ENCODE measurements at places on chromosomes 5 and 9.

DNA sequence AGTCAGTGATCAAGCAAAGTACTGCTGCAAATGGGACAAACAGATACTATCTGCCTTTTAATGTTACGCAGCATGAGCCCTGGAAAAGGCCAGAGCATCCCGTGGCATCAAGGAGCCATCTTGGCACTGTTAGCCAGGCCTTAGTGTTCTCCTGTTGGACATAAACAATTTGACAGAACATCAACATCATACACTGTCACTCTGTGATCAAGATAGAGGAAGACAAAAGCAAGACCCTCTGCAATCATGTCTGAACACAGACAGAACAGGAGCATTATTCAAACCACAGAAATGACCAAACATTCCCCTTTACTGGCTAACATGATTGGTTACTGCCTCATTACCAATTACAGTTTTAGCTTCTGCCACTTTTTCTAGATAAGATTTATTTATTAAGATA, 21.2 kb upstream of the ROPN1L start:
- no peak for DNase-seq

DNA sequence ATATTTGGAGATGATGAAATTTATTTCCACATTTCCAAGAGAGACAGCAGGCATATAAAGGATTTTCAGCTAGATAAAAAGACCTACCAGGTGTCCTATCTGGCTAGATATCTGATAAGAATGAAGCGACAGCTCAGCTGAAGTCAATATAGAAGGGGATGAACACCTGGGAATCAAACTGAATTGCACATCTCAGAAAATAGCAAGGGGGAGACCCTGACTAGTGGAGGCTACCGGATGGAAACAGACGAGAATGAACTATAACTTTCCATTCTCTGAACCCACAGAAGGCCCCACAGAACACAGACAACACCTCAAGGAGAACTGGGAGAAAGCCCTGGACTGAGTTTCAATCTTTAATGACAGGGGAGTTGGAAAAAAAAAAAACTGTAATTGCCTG, 51.1 kb downstream of the CPLANE1 start:
- no peak for DNase-seq

DNA sequence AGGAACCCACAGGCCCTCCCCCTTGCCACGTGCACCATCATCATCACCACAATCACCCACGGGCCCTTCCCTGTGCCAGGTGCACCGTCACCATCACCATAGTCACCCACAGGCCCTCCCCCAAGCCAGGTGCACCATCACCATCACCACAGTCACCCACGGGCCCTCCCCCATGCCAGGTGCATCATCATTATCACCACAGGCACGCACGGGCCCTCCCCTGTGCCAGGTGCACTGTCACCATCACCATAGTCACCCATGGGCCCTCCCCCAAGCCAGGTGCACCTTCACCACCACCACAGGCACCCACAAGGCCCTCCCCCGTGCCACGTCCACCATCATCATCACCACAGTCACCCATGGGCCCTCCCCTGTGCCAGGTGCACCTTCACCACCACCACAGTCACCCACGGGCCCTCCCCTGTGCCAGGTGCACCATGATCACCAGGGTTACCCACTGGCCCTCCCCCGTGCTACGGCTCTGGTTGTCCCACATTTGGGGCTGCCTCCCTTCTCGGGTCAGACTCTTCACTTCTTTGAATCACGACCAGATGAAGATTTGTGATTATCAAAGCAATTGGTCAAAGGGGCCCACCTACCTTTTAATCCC, 69.1 kb upstream of the OLFM1 start:
- DNase-seq, result no peak

- no peak for DNase-seq
Observed at GRCh38 chr5:131156385-131156784, 8.7 kb downstream of the HINT1 start.

DNA sequence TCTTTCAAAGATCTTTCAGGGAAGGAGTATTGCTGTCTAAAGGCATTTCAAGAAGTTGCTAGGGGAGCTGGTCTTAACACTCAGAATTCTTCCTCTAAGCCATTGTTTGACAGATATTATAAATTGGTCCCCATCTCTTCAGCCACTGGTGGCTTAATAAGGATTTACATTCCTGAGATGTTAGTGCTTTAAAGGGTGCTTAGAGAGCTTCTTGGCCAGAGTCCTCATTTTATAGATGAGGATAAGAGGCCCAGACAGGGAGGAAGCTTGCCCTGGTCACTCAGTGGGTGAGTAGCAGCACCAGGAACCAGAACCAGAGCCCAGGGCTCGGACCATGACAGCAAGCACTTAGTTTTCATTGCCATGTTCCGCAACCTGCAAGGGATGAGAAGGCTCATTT, 53.2 kb downstream of the GALNT10 start:
- DNase-seq, result no peak

- DNase-seq, result no peak
Observed at GRCh38 chr5:33370466-33370859, 70.3 kb upstream of the TARS1 start.

GRCh38 chr5:35282810-35283209, 52.5 kb upstream of the PRLR start:
- DNase-seq, result no peak

GRCh38 chr5:53276825-53277224, 167.3 kb upstream of the MOCS2 start:
- DNase-seq, result no peak

DNA sequence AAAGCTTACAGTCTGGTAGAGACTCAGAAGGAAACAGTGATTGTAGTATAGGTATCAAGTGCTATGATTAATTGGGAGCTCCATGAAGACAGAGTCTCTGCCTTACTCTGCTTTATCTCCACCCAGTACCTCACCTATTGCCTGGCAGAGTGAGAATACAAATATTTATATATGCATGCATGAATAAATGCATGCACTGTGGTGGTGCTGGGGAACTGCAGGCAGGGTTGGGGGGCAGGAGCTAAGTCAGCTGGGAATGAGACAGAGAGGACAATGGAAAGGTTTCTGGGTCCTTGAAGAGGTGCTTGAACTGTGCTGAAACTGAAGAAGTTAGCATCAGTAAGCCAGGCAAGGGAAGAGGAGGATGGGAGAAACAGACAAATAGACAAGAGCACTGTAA, 80.8 kb upstream of the PPP2R2B start:
- DNase-seq, result no peak

GRCh38 chr5:167870055-167870454, 421.4 kb upstream of the WWC1 start:
- no peak for DNase-seq

GRCh38 chr5:57976506-57976905, 483.4 kb downstream of the PLK2 start:
- no peak for DNase-seq

- DNase-seq, result no peak
Observed at GRCh38 chr9:71632776-71633175, 135.5 kb downstream of the CEMIP2 start.

DNA sequence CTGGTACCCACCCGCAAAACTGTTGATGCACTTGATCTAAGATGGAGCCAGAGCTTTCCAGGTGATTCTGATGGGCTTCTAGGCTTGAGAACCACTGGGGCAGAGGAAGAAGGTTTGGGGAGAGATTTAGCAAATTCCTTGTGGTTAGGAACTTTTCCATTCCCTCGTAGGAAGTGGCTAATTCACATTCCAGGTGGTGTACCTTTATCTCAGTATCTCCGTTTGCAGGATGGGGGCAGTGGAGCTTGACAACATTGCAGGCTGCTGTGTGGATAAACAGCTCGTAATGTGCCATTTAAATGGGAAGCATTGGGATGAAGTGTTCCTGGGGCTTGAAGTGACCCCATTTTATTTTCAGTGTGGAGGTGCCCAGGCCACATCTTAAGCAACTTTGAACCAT, 172.9 kb upstream of the IL12B start:
- no peak for DNase-seq

- no peak for DNase-seq
Observed at GRCh38 chr9:15417626-15418025, 5.0 kb upstream of the SNAPC3 start.

- no peak for DNase-seq
Observed at GRCh38 chr9:123620239-123620638, 264.2 kb downstream of the CRB2 start.

All from stimulated activated CD4-positive, alpha-beta T cell treated with anti-CD3 and anti-CD28 coated beads, Interleukin-1b, Interleukin-23, amount 100 ng/mL, for 24 hours (primary cell).